ENCODE measurements at places on chromosomes 7 and 10.
A peak's percentile ranks its signal among the peaks of the same experiment; 100 is the strongest.

- DNase-seq = peak; percentile 44
Observed at GRCh38 chr10:97278491-97278989, 13.9 kb downstream of the ARHGAP19 start.

- DNase-seq = no peak
Observed at GRCh38 chr7:52838981-52839411, 196.4 kb upstream of the POM121L12 start.

DNA sequence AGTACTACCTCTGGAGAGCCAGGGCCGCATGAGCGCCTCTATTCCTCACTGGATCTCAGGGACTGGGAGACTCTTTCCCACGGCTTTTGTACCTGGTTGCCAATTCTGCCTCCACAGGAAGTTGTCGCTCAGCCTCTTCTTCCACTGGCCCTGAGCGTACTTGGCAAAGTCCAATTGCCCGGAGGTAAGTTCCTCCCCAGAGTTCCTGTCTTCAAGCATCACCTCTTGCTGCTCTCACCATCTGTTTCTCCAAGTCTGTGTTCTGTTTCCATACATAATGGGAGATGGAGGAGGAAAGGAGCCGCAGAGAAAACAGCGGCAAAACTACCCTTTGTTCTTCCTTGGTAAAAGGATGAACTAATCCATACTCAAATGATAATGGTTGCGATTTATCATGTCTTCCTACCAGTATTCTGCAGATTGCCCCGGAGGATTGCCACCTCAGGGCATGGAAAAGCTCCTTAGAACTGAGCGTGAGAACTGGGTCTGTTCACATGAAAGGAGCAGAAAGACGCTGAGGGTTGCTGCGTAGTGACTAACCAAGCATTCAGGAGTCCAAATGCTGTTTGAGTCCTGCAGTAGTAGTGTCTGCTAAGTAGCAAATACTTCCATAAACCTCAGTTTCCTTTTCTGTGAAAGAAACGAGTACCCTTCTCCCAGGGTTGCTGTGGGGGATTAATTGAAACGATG lies 170.2 kb upstream of the GLI3 start:
- no peak for DNase-seq

DNA sequence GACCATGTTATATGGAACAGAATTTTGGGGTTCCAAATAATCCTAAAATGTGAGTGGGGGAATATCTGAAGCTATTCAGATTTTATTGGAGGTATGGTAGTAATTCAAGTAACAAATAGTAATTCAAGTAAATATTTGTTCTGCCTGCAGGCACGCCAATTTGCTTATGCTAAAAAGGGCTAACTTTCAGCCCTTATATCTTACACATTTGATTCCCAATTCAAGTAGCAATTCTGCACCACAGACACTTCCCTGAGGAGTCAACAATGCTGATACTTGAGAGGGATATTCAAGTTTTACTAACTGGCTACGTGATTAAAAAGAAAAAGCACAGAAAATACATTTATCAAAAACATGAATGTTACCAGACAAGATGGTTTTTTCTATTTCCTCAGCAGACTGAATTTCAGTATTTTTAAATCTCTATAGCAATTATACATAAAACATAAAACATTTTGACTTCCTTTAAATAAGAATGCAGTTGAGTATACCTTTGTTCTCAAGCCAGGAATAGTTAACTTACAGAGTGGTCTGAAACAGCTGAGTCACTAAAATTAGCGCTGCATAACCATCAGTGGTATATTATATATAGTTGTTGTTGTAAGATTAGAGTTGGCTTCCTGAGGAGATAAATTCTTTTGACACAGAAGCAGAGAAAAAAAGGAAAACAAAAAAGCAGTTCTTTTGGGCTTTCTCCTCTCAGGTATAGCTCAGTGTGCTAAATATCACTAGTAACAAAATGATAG lies 33.9 kb downstream of the MTPN start:
- no peak for DNase-seq

- DNase-seq = no peak
Observed at GRCh38 chr10:48317321-48317990, 11.0 kb downstream of the MAPK8 start.

GRCh38 chr10:76885816-76886215 lies 751.8 kb downstream of the KCNMA1 start:
- peak; percentile 21 for DNase-seq

DNA sequence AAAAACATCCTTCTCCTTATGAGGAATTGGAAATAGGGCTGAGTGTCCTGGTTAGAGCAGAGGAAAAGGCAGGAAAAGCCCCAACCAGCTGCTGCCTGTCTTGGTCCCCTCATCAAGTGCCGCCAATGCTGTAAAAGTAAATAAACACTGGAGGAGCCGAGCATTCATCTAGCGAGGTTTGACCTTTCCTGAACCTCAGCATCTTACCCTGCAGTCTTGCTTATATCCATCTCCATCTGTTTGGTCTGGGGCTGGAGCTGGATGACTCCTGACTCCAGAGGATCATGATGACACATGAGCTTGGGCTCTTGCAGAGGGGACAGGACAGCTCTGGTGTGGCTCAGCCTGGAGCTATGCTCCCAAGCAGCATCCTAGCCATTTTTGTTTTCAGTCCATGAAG lies 501.1 kb downstream of the TNS3 start:
- no peak for DNase-seq

DNA sequence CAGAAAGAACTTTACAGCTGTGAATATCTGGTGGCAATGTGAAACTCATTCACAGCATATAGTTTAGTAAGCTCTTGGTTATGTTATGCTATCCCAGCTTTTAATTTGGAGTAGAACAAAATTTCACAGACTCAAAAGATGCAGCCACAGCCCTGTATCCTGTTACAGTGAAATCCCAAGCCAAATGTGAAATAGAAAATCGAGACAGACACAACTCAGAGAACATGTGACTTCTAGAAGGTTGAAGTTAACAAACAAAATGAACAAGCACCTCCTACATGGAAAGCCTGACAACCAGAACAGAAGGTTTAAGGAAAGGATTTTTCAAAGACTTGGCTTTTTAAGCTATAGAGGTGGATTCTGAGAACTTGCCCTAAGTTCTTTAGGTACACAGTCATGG lies 39.6 kb downstream of the JAZF1 start:
- no peak for DNase-seq

DNA sequence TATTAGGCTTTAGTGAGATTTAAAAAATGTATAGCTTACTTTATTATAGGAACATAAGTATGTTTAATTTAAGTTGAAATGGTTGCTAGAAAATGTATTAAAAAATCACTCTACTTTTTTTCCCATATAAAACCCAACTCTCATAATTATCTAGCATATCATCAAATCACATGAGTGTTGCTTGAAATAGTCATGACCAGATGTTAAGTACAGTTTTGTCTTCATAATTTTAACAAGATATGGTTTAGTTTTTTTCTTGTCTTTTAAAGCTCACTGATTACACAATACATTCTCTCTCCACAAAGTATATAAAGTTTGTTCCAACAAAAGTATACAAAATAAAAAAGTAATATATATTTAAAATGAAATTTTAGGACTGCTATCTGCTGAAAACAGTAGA lies 82.8 kb downstream of the HGF start:
- no peak for DNase-seq

- DNase-seq = no peak
Observed at GRCh38 chr7:128821724-128822123, 8.5 kb upstream of the FLNC start.

GRCh38 chr10:100520811-100521210 lies 1.1 kb upstream of the SEC31B start:
- no peak for DNase-seq

DNA sequence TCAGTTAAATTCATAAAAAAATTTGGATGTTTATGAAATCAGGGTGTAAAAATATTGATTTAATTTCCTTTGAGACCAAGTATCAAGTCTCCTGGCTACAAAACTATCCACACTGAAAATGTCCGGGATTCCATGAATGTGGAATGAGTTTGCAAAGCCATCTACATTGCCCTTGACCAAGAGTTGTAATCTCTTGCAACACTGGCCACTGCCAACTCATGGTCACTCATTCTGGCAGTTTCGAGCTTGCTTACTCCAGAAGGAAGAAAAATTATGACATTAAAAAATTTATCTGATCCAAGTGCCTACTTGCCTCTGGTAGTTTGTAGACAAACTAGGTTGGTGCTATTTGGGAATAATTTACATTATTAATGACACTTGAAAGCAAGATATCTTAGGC lies 84.2 kb downstream of the NPY start:
- DNase-seq = no peak

DNA sequence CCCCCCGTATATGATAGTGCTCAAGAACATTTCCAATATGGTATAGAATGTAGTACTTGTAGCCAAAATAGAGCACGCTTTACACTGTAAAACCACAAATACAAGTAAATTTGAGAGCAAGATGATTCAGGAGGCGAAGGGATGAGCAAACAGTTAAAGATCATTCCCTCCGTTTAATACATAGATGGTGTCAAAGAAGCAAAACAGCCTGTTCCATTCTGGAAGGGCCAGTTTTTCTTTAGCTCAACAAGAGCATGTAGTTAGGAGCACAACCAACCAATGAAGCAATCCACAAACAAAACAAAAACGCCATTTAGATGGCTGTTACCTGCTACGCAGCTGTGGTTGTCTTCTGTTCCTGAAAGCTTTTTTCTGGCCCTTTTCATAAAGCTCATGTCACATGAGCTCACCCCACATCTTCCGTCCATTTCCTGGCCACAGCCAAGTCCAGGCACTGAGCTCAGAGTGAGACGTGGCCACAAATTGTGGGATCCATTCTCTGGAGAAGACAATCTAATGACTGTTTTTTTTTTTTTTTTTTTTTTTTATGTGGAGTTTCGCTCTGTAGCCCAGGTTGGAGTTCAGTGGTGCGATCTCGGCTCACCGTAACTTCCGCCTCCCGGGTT lies 185.6 kb downstream of the FANK1 start:
- DNase-seq = no peak

All from NCI-H2081 (cell line).